CD4-positive, alpha-beta T cell treated with Interleukin-21 for 1 hour (primary cell): ENCODE measurements at places on chromosomes 16 and 17.

DNA sequence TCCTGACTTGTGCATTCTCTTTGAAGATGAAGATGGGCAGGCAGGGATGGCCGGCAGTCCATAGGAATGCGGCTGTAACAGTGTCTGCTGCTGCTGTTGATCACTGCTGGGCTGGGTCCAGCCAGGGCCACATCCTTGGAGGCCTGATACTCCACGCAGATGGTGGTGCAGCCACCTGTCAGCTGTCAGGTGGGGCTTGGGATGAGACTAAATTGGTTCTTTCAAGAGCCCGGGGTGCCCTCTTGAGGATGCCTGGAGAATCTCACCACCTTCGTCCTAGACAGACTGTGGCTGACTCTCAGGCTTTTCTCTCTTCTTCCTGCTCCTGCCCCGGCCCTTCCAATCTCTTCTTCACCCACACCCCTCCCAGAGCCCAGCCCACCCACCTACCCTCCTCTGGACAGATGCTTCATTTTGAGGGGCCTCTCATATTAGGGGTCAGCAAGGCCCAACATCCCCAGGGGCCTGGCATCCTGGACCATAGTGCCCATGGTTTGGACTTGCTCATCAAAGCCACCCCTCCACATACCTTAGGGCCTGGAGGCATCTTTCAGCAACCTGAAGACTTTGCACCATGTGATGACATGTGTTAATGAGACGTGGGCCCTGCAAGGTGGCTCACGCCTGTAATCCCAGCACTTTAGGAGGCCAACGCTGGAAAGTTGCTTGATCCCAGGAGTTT, 19.1 kb downstream of the OSBPL7 start:
- DNase-seq, result peak; percentile 69

DNA sequence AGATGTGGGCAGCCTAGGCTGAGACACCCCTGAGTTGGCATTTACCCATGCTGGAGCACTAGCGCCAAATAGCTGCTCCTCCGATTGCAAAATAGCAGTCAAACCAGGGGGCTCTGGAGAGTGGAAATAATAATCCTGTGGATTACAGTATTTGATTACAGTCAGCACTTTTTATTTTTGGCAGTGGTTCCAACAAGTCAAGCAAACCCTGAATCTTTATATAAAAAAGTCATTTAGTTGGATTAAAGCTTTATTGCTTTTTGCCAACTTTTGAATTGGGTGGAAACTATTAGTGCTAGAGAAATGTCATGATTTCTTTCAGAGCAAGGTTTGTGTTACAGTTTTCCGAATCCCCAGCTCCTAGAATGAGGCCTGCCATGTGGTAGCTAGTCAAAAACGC, 99.3 kb upstream of the FAM20A start:
- DNase-seq, result no peak

DNA sequence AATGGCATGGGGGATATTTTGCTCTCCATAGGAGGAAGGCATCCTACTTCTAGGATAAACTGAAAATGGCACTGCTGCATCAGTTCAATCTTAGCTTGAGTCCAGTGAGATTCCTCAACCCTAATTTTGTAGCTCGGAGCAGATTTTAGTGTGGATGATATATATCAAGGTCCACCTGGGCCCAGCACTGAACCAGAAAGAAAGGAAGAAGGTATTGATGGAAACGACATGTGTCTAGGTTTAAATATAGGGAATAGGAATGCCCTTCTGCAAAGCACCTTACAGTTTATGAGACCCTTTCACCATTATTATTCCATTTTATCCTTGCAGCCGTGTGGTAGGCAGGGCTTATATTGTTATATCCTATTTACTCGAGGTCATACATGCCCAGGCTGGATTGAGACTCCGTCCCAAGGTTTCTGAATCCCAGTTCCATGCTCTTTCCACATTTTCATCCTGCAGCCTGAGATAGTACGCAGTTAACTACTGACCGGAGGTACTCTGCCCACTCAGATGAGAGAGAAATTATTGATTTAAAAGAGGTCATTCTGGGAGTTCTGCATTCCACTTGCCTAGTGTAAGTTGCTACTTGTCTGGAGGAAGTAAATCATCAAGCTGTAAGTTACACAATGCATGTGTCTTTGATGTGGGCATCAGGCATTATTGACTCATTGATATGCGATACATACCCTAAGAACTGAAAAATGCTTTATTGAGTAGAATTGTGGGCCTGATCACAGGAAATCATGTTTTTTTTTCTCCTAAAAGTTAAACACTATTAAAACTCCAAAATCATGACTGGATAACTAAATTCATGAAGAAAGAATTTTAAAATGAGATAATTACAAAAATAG, 10.1 kb downstream of the KRT39 start:
- DNase-seq, result no peak

- DNase-seq, result no peak
Measured at GRCh38 chr17:28331891-28332420, 3.3 kb downstream of the IFT20 start.

DNA sequence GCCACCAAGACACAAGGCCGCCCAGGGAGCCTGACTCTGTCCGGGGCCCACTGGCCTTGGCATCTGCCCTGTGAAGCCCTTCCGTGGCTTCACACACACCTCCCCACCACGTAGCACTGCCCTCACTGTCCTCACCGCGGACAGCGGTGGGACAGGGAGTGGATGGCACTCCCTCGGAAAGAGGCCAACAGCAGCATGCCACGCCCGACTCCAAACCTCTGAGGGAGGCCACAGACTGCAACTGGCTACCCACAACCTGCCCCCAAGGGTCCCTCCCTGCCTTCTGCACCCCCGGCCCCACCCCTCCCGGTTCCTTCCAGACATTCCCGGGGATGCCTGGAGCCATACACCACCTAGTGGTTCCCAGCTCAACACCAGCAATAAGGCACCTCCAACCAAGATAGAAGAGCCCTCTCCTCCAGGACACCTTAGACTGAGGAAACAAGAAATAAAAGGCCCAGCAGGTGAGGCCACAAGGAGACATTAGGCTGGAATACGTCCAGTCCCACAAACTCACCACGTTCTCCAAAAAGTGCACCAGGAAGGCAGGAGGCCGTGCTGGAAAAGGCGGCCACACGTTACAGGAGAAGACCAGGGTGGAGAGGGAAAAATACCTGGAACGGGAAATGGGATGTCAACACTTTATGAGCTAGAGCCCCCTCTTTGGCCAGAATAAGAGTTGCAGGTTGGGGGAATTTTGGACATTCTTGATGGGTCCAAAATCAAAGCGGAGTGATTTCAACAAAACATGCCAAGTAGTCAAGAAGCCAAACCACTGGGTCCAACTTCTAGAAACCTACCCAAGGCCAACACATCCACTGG, 310.0 kb downstream of the SOX9 start:
- no peak for DNase-seq

GRCh38 chr17:33521784-33522183, 228.7 kb upstream of the ASIC2 start:
- no peak for DNase-seq

GRCh38 chr17:73628642-73629552, 15.3 kb downstream of the SDK2 start:
- DNase-seq, result no peak

- no peak for DNase-seq
Measured at GRCh38 chr17:81325714-81326358, 30.7 kb upstream of the SLC38A10 start.

DNA sequence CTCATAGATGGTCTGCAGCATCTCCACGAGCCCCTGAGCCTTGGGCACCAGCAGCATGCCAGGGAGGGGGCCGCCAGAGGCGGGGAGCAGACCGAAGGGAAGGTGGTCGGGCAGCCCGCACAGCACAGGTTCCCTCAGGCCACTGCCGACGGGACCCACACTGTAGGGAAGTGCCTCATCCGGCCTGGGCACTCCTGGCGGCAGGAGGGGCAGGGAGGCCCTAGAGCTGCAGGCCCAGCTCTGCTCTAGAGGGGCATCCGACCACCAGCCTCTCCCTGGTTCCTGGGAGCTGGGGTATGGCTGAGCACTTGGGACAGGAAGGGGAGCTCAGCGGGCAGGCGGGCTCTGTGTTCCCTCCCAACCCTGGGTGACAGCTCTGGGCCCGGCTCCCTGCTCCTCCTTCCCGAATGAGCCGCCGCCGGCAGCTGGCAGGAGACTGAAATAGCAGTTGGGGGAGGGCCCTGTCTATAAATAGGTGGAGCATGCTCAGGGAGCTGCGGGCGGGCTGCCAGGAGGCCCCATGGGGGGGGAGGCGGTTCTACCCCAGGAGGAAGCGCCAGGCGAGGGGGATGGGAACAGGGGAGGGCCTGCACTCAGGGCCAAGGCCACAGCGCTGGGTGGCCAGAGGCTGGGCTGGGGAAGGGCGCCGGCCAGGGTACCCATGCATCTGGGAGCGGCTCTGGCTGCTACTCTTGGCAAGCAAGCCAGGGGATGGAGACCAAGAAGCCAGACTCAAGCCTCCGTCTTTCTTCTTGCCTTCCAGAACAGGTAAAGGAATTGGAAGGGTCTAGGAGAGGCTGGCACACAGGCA, 12.4 kb downstream of the HDAC5 start:
- peak; percentile 55 for DNase-seq

- no peak for DNase-seq
Measured at GRCh38 chr16:70160388-70160787, 13.2 kb upstream of the CLEC18C start.

DNA sequence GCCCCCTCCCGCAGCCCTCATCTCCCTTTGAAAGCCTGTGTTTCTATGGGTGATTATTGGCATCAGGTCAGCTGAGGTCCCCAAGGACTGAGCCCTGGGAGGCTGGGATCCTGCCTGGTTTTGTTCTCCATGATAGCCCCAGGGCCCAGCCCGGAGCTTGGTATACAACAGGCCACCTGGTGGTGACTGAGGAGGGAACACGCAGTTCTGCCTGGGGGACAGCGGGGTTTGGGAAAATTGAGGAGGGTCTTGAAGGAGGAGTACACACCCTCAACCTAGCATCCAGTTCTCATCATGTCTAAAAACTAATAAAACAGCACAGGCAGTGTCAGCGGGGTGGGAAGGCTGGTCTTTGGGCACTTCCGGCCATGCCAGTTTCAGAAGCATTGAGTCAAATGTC, 335.1 kb downstream of the CPPED1 start:
- no peak for DNase-seq

DNA sequence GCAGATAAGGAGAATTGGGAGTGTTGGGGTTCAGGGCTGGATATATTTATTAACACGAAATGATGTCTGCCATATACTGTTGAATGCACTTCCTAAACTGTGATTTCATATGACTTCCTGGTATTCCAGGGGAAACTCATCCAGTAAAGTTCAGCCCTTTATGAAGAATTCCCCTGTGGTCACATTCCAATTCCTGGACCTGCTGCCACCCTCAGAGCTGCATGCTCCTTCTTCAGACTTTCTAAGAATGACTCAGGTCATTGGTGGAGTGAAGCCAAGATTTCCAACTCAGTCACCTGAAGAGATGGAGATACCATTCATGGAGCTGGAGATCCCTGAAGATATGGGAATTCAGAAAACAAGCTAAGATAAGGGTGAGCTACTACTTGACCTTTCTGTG, 114.2 kb upstream of the TMEM97 start:
- no peak for DNase-seq

GRCh38 chr17:67456103-67456502, 79.0 kb downstream of the PITPNC1 start:
- DNase-seq, result no peak

DNA sequence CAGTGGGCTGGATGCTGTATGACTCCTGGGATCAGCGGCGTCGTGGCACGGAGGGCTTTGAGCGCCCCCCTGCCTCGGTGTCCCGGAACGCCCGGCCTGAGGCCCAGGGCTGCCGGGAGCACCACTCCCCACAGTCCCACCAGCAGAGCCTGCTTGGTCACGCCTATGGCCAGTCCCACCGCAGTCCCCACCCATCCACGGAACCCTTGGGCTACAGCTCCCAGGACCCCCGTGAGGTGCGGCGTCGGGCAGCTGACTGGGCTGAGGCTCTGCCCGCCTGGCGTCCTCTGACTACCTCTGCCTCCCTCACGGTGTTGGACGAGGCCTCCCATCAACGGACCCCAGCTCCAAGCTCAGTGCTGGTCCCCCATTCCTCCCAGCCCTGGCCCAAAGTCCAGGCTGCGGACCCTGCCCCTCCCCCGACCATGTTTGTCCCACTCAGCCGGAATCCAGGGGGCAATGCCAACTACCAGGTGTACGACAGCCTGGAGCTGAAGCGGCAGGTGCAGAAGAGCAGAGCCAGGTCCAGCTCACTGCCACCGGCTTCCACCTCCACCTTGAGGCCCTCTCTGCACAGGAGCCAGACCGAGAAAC, 1.6 kb downstream of the SPEM2 start:
- no peak for DNase-seq
